ENCODE measurements at places on chromosomes 1 and 21.

- DNase-seq: no peak
These were observed 36.7 kb downstream of the AJAP1 start for GRCh38 chr1:4690951-4691675.

DNA sequence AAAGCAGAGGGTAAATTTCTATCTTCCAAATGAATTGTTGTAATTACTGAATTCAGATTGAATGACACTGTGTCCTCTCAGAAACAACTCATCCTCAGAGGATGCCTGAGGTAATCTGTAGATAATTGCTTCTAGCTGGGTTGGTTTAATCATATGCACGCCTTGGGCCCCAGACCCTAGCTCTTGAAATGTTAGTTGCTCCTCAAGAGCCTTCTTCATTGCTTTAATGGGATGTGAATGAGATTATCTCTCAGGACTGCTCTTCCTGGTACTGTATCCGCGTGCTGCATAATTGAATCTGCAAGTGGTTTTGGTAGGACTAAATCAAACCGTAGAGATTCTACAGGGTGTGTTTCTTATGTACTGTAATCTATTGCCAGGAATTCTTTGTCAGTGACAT lies 569.3 kb upstream of the NEGR1 start:
- DNase-seq: no peak

DNA sequence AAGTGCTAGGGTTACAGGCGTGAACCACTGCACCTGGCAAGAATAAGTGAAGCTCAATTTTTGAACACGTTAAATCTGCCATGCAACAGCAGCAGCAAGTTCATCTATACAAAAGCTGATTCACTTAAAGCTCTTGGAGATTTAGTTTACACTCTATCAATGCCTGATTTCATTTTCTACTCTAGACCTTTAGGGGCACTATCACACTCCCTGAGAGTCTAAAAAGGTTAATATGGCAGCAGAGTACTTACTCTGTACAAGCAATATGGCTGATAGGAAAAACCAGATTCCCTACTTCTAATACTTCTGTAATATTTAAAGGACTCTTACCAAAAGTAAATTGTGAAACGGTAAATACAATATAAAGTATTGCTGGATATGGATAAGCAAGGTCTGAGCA lies 4.8 kb downstream of the RBM34 start:
- DNase-seq: no peak

GRCh38 chr1:89607156-89607555 lies 25.8 kb upstream of the LRRC8C start:
- DNase-seq: peak; percentile 84

GRCh38 chr1:225658041-225658440 lies 5.1 kb upstream of the ENAH start:
- DNase-seq: no peak

DNA sequence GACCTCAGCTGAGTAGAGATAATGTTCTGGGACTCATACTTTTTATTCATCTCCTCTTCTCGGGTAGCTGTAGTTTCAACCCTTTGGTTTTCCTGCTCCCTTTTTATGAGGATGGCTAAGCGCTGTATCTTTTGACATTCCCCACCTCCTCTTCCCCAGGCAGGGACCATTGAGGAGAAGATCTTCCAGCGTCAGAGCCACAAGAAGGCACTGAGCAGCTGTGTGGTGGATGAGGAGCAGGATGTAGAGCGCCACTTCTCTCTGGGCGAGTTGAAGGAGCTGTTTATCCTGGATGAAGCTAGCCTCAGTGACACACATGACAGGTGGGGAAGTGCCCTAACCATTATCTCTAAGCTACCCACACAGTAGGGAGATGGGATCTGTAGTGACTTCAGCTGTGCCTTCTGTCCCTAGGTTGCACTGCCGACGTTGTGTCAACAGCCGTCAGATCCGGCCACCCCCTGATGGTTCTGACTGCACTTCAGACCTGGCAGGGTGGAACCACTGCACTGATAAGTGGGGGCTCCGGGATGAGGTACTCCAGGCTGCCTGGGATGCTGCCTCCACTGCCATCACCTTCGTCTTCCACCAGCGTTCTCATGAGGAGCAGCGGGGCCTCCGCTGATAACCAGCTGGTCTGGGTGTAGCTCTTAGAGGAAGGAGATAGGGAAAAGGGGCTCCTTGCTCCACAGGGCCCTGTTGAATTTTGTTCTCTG lies 25.6 kb downstream of the LRRC41 start:
- DNase-seq: no peak

GRCh38 chr1:210616356-210616755 lies 287.7 kb downstream of the HHAT start:
- no peak for DNase-seq

DNA sequence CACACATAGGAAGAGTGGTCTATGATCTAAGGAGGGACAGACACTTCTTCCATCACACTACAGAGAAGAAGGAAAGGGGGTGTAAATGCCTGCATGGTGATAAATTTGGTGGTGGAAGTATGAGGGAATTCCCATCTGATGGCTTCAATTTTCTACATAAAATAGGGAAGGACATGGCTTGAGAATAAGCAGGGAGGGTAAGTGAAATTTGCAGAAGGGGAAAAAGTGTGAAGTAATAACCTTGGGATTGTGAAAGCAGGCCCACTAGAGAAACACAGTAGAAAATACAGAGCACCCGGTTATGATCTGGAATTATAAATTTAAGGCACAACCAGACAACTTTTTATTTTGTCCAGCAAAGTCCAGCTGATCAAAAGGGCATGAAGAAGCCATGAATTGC lies 22.7 kb upstream of the HIVEP3 start:
- DNase-seq: no peak

DNA sequence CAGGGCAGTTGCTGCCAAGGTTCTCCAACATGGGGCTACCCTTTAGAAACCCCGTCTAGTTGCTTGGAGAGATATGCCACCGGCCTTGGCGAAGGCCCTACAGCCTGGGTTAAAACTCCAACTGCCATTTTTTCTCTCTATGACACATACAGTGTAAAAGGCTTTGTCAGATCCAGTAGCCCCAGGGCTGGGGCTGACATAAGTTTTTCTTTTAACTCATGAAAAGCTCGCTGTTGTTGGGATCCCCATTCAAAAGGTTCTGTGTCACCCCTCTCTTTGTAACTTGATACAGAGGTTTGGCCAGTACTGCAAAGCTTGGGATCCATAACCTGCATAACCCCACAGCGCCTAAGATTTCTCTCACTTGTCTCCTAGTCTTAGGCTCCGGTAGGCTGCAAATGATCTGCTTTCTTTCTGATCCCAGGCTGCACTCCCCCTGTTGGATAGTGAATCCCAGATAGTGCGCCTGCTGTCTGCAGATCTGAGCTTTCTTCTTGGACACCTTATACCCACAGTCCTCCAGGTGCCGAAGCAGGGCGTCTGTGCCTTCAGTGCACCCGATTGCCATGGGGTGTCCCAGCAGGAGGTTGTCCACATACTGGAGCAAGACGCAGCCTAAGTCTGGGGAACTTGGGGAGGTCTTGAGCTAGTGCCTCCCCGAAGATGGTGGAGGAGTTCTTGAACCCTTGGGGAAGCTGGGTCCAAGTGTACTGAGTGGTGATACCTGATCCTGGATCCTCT lies 406.2 kb downstream of the TGFB2 start:
- no peak for DNase-seq

- no peak for DNase-seq
These were observed 1.6 kb upstream of the NECAP2 start for GRCh38 chr1:16438924-16439323.

DNA sequence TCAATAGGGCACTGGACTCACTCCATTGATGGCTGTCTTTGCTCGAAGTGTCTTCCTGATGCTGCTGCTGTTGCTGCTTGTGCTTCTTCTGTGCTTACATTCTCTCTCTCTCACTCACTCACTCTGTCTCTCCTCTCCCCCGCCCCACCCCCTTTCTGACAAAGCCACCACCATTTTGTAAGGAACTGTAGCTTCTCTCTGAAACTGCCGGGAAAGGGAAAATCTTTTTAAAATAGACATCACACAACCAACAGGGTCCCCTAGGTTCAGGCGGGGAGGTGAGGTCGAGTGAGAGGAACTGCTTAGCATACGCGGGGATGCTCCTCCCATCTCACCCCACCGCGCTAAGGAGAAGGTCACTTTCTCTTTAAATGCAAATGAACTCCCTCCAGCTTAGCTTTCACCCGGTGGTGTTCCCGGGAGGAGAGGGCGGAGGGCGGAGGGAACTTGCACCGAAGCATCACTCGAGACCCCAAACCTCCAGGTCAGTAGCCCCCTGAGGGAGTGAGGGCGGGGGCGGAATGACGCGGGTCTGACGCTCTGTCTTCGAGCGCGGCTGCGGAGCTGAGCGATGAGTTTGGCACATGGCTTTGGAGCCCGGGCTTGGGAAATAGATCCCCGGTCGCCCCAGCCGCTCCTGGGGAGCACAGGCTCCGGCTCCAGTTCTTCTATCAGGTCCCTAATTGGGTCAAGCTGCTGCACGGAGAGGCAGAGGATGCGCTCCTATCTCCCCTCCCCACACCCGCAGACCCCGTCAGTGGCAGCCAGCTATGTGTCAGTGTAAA lies at the start of gene CCDC28B:
Gene CCDC28B (plus strand): TSS at position 370 of the 785 bp plus-strand sequence. CDS start 1,341 bp downstream, outside the sequence.
- DNase-seq: peak; percentile 60

- no peak for DNase-seq
These were observed 16.2 kb upstream of the MYBPHL start for GRCh38 chr1:109322974-109323373.
